ENCODE measurements at places on chromosomes 1 and 21.

DNA sequence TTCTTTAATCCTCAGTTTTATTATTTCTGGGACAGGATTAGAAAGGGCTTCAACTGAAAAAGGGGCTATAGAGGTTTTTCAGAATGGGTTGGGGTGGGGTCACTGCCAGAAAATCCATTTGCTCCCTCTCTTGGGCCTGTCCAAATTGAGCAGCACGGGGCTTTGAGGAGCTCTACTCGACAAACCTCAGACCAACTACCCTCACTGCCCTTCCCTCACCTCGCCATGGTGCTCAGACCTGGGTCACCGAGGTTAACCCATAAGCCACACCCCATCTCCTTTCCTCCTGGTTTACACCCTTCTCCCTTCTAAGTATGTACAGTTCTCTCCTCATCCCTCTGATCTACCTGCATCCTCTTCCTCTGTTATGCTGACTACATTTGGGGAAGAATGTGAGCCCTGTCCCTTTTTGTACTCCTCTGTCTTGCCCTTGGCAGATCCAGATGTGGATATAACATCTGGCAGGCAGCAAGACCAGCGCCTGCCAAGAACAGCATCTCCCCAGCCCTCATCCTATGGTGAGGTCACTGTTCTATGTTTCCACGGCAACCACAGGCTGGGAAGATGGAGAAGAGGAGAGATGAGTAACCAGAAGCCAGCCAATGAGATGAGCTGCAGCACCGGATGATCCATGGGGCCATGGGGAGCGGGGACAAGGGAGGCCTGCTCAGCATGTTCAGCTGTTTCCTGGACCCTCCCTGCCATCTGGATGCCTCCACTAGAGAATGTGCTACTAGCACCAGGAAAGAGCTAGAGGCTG is 3.7 kb upstream of the FABP3 start:
- peak; percentile 59 for DNase-seq

DNA sequence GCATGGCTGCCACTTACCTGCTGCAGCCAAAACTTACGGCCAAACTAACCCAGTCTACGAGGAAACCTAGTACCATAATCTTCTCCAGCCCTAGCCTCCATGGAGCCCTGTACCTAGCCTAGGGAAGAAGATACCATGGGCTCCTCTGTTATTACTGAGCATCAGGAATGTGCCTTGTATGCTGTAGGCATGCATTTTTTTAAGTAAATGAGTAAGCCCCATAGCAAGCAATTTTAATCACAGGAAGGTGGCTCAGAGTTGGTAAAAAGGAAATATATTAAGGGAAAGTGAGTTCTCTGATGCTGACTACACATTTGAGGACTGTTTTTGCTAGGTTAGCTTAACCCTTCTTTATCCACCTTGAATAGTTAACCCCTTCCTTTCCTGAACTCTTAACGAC is 21.2 kb downstream of the NFASC start:
- no peak for DNase-seq

DNA sequence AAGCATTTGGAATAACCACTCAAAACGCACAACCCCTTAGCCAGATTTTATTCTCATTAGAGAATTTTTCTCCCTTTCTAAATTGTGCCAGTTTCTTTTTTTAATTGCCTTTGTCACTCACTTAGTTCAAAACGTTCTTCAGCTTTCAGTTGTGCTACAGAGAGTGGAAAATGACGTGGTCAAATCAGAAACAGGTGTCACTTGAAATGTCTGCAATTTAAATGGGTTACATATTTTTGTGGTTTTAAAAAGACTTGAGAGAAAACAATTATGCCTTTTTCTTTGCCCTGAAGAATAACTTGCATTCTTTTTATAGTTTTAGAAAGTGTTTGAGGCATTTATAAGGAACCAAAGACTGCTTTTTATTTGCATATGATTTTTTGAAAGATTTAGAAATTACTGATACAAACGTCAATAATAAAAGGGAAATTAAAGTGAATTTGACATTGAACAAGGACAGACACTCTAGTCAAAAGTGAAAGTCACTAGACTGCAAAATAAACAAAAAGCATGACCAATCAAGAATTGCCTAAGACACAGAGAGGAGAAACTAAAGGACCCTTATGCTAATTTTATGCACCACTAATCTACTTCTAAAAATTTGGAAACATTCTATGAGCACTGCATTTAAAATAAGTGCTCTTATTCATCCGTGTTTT is 191.0 kb downstream of the TPR start:
- no peak for DNase-seq

GRCh38 chr1:223667484-223668182 is 2.1 kb upstream of the CAPN8 start:
- DNase-seq = no peak

DNA sequence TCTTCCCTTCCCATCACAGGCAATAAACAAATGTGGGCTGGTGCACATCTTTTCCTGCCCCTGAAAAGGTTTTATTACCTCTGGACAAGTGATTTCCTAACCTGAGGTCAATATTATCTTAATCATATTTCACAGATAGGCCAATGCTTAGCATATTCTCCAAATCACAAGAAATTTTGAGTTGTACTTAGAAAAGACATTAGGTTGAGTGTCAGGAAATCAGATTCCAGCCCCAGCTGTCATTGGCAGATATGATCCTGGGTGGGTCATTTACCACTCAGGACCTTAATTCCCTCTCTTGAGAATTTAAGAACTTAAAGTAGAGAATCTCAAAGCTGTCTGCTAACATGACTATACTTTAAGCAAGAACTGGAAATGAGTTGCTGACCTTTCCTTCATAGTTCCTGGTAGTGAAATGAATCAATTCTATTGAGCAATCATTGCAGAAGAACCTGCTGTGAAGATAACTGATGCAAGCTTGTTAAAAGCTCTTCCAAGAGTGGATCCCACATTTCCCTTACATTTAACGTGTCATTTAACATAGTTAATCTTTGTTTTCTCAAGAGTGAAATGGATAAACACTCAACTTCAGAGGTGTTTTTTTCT is 46.4 kb upstream of the CR2 start:
- peak; percentile 66 for DNase-seq

GRCh38 chr1:71118086-71118485 is 37.3 kb upstream of the ZRANB2 start:
- no peak for DNase-seq

GRCh38 chr1:26734501-26735058 is 38.8 kb downstream of the ARID1A start:
- no peak for DNase-seq

Measured in AG09309 (cell line).